ENCODE measurements at places on chromosomes 6 and 20. TPM values are rescaled to one million over a fixed set of nuclear protein-coding genes. Genes with fewer than 3 reads are reported as not detected.

The TINAG gene
- not detected for total RNA-seq

The BANF2 gene
- total RNA-seq: not detected

The WFDC12 gene
- not detected for total RNA-seq

The DUSP15 gene
- total RNA-seq: not detected

The ANKRD66 gene
- total RNA-seq: not detected

The LPA gene
- not detected for total RNA-seq

The FAM184A gene
- 2.2 TPM for total RNA-seq

The HNF4A gene
- total RNA-seq: not detected

The HTR1E gene
- not detected for total RNA-seq

The DLK2 gene
- not detected for total RNA-seq

The BTBD3 gene
- total RNA-seq: 3.7 TPM

- H3K27ac ChIP-seq: no peak overlapping the region
- no peak for DNase-seq
- H3K4me1 ChIP-seq: peaks cover 6% of the 10 kb centered on the region
- no peak overlapping the region for H3K4me3 ChIP-seq
- H3K36me3 ChIP-seq: no peaks in the 10 kb centered on the region
Measured at GRCh38 chr20:31963889-31964288, 4.1 kb upstream of the XKR7 start.

DNA sequence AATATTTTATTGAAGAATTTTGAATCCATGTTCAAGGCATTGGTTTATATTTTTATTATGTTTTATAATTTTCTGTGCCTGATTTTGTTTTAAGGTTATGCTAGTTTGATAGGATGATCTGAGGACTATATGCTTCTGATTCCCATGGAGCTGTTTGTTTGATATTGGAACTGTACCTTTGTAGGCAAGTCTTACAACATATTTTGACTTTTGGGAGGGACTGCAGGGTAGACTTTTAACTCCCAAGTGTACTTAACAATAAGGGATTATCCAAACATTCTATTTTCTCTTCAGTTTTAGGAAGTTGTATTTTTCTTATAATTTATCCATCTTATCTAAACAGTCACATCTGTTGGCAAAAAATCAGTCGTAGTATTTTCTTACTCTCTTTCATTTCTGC lies 82.6 kb downstream of the HIVEP1 start:
- peaks cover 18% of the 10 kb centered on the region for H3K36me3 ChIP-seq
- no peaks in the 10 kb centered on the region for H3K27me3 ChIP-seq
- H3K4me3 ChIP-seq: no peak overlapping the region
- peaks cover 8% of the 10 kb centered on the region for H3K4me1 ChIP-seq

DNA sequence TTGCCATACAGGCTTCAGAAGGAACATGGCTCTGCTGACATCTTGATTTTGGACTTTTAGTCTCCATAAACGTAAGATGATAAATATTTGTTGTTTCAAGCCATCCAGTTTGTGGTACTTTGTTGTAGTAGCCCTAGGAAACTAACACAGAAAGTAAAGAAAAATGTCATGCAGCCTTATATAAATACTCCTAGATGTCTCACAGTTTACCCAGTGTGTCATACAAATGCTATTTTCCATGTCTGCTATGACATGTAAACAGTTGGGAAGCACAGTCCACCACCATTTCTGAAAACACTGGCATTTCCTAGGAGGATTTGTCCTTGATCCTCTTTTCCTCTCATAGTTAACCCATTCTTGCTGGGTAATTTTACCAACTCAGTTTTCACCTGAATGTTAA lies 30.6 kb upstream of the ME1 start:
- no peak overlapping the region for H3K4me3 ChIP-seq
- no peak overlapping the region for H3K27ac ChIP-seq
- no peaks in the 10 kb centered on the region for H3K27me3 ChIP-seq
- no peaks in the 10 kb centered on the region for H3K36me3 ChIP-seq
- DNase-seq: no peak

DNA sequence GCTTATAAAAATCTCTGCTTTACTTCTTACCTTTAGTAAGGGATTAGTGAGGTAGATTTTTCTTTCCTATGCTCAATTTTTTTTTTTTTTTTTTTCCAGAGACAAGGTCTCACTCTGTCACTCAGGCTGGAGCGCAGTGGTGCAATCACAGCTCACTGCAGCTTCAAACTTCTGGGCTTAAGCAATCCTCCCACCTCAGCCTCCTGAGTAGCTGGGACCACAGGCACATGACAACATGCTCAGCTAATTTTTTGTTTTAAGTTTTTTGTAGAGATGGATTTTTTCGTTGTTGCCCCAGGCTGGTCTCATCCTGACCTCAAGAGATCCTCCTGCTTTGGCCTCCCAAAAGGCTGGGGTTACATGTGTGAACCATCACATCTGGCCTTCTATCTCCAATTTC lies 58.9 kb upstream of the RREB1 start:
- no peak overlapping the region for H3K4me3 ChIP-seq
- peaks cover 6% of the 10 kb centered on the region for H3K4me1 ChIP-seq
- no peak for DNase-seq
- H3K27ac ChIP-seq: no peak overlapping the region
- no peaks in the 10 kb centered on the region for H3K36me3 ChIP-seq

DNA sequence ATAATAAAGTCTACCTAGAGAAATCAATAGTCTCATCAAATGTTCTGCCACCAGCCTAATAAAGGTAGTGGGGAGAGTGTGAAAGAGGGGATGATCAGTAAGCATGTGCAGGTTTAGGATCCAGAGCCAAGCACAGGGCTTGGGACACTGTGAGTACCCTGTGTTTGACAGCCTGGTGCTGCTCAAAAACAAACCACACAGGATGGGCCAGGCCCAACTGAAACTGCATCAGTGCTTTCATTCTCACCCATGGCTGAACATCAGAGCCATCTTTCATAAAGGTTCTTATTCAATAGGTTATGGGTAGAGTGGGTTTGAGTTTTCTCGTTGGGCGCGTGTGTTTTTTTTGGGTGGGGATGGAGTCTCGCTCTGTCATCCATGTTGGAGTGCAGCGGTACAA lies 87.3 kb upstream of the NHSL1 start:
- no peak overlapping the region for H3K4me3 ChIP-seq
- no peaks in the 10 kb centered on the region for H3K36me3 ChIP-seq
- no peak overlapping the region for H3K27ac ChIP-seq
- peaks cover 2% of the 10 kb centered on the region for H3K27me3 ChIP-seq

GRCh38 chr6:105402090-105402938 lies 568 bp downstream of the PREP start:
- peaks cover under 1% of the 10 kb centered on the region for H3K27me3 ChIP-seq
- DNase-seq: peak; percentile 60
- peaks cover 5% of the 10 kb centered on the region for H3K36me3 ChIP-seq
- peaks cover 56% of the 10 kb centered on the region for H3K4me1 ChIP-seq
- peak overlapping the region; percentile 91 for H3K4me3 ChIP-seq

DNA sequence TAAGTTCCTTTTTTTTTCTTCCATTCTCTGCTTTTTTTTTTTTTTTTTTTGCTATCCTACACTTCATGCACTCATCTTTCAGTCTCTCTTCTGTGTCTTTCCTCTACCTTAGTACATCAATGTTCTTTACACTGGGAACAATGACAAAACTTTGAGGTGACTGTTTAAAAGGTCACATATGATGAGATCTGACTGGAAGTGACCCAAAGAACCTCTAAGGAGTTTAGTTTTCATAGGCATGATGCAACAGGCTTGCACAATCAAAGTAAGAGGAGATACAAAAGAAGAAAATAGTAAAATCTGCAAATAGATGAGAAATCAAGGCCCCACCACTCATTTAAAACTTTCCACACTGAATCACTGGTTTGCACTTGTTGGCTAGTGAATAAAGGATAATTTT lies 840.8 kb downstream of the TBC1D32 start:
- no peaks in the 10 kb centered on the region for H3K4me1 ChIP-seq
- no peaks in the 10 kb centered on the region for H3K27me3 ChIP-seq
- no peak overlapping the region for H3K4me3 ChIP-seq
- no peaks in the 10 kb centered on the region for H3K36me3 ChIP-seq

- H3K36me3 ChIP-seq: no peaks in the 10 kb centered on the region
- H3K4me3 ChIP-seq: no peak overlapping the region
- H3K27ac ChIP-seq: no peak overlapping the region
- H3K27me3 ChIP-seq: no peaks in the 10 kb centered on the region
- DNase-seq: no peak
- no peaks in the 10 kb centered on the region for H3K4me1 ChIP-seq
Measured at GRCh38 chr6:10278746-10279145, 136.1 kb downstream of the TFAP2A start.

- no peaks in the 10 kb centered on the region for H3K27me3 ChIP-seq
- H3K27ac ChIP-seq: no peak overlapping the region
Measured at GRCh38 chr6:36066817-36067216, 39.2 kb downstream of the MAPK14 start.

GRCh38 chr20:33291416-33291815 lies 8.4 kb downstream of the BPIFB1 start:
- H3K27ac ChIP-seq: no peak overlapping the region
- H3K36me3 ChIP-seq: no peaks in the 10 kb centered on the region
- peaks cover 5% of the 10 kb centered on the region for H3K27me3 ChIP-seq
- no peaks in the 10 kb centered on the region for H3K4me1 ChIP-seq
- H3K4me3 ChIP-seq: no peak overlapping the region

DNA sequence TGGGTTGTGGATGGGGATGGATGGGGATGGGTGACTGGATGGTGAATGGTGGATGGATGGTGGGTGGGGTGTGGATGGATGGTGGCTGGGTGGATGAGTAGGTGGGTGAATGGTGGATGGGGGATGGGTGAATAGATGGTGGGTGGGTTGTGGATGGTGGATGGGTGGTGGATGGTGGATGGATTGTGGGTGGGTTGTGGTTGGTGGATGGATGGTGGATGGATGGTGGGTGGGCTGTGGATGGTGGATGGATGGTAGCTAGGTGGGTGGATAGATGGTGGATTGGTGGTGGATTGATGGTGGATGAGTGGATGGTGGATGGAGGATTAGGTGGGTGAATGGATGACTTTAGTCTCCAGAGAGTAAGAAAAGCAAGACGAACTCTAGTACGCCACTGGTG lies 57.6 kb downstream of the YTHDF1 start:
- H3K36me3 ChIP-seq: no peaks in the 10 kb centered on the region
- H3K27me3 ChIP-seq: peaks cover 3% of the 10 kb centered on the region
- DNase-seq: no peak
- no peak overlapping the region for H3K4me3 ChIP-seq
- H3K4me1 ChIP-seq: no peaks in the 10 kb centered on the region
- no peak overlapping the region for H3K27ac ChIP-seq

GRCh38 chr6:134632024-134632423 lies 314.1 kb upstream of the SGK1 start:
- DNase-seq: no peak
- H3K4me1 ChIP-seq: peaks cover 14% of the 10 kb centered on the region
- H3K27ac ChIP-seq: no peak overlapping the region
- H3K36me3 ChIP-seq: peaks cover 3% of the 10 kb centered on the region

DNA sequence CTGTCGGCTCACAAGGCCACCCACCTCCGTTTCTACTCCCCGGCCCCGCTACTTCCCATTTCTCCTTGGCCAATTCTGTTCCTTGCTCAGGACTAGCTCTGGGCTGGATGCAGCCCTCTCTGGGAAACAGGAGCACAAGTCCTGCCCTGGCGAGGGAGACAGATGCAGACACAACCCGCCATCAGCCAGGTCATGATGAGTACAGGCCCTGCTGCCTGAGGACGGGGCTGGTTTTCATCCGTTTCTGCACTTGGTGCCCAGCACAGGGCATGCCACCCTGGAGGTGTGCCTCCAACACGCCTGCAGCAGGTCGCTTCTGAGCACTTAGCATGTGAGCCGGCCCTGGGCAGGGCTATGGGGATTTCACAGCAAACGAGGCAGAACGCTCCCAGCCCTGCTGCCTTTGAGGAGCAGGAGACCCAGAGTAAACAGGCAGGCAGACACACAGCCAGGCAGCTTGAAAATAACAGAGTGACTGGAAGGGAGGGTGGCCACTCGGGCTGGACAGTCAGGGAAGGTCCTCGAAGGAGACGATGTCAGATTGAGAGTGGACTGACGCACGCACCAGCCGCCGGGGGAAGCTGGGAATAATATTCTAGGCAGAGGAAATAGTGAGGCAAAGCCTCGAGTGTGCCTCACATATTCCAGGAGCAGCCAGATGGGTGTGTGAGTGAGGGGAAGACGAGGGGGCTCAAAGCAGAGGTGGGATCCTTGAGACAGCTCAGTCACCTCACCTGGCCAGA lies 21.2 kb upstream of the VSTM2L start:
- no peak overlapping the region for H3K27ac ChIP-seq
- no peaks in the 10 kb centered on the region for H3K27me3 ChIP-seq
- H3K4me1 ChIP-seq: no peaks in the 10 kb centered on the region
- H3K36me3 ChIP-seq: no peaks in the 10 kb centered on the region

DNA sequence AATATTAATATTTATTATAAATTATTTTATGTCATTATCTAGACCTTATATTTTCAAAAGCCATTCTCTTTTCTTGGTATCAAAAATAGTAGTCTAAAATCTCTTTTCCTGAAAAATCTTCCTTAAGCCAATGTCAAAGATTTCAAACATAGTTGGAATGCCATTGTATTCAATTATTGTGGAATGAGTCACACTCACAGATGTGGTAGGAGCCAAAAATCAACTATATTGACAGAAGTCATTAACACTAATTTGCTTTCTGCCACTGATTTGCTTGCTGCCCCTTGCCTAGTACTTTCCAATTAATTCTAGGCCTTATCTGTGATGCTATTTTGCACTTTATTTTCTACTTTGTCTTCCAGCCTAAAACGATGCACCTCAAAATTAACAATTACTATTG lies 1326.3 kb upstream of the GJE1 start:
- H3K27ac ChIP-seq: no peak overlapping the region
- H3K27me3 ChIP-seq: peaks cover 7% of the 10 kb centered on the region
- DNase-seq: no peak
- no peaks in the 10 kb centered on the region for H3K36me3 ChIP-seq
- H3K4me3 ChIP-seq: no peak overlapping the region

GRCh38 chr20:63033794-63034709 lies 27.3 kb upstream of the BHLHE23 start:
- no peaks in the 10 kb centered on the region for H3K36me3 ChIP-seq
- no peak overlapping the region for H3K4me3 ChIP-seq
- no peak for DNase-seq
- H3K27me3 ChIP-seq: peaks cover 19% of the 10 kb centered on the region
- H3K27ac ChIP-seq: no peak overlapping the region

- peaks cover 25% of the 10 kb centered on the region for H3K27me3 ChIP-seq
- H3K4me1 ChIP-seq: peaks cover 2% of the 10 kb centered on the region
- no peak overlapping the region for H3K4me3 ChIP-seq
- no peak for DNase-seq
- H3K27ac ChIP-seq: no peak overlapping the region
- no peaks in the 10 kb centered on the region for H3K36me3 ChIP-seq
Measured at GRCh38 chr20:2760952-2761305, 39.5 kb downstream of the CPXM1 start.

GRCh38 chr20:63896264-63897105 lies 1.6 kb downstream of the DNAJC5 start:
- peaks cover 45% of the 10 kb centered on the region for H3K4me1 ChIP-seq
- H3K27me3 ChIP-seq: no peaks in the 10 kb centered on the region
- peak overlapping the region; percentile 96 for H3K27ac ChIP-seq
- peak overlapping the region; percentile 88 for H3K4me3 ChIP-seq
- peaks cover 37% of the 10 kb centered on the region for H3K36me3 ChIP-seq

- H3K27me3 ChIP-seq: no peaks in the 10 kb centered on the region
- DNase-seq: no peak
- no peak overlapping the region for H3K4me3 ChIP-seq
- no peak overlapping the region for H3K27ac ChIP-seq
- no peaks in the 10 kb centered on the region for H3K4me1 ChIP-seq
Measured at GRCh38 chr6:169238766-169239165, 14.9 kb downstream of the THBS2 start.

Measured in activated CD8-positive, alpha-beta T cell treated with anti-CD3 and anti-CD28 coated beads, Interleukin-2, amount 10 ng/mL, durations not matched to agents 7 days and 5 days (primary cell).